ENCODE measurements at places on chromosomes 4 and X.

- DNase-seq, result no peak
Observed at GRCh38 chr4:84866295-84866694, 100.2 kb downstream of the WDFY3 start.

GRCh38 chr4:31111790-31112189, 391.6 kb downstream of the PCDH7 start:
- no peak for DNase-seq

DNA sequence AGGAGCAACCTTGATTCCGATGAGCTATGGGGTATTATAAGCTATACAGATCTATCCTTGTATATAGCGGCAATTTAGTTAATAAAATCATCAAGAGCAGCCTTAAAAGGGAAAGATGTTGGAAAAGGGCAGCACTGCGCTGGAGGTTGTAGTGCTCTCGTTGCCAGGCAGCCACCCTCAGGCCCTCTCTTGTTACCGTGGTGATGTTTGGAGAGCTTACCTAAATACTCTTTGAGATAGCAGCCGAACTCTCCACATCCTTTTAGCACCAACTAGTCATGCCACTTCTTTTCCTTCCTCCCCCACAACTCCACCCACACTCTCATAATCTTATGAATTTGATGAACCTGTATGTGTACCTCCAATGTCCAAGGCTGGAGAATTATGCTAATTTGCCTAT, 3.8 kb upstream of the RADX start:
- no peak for DNase-seq

DNA sequence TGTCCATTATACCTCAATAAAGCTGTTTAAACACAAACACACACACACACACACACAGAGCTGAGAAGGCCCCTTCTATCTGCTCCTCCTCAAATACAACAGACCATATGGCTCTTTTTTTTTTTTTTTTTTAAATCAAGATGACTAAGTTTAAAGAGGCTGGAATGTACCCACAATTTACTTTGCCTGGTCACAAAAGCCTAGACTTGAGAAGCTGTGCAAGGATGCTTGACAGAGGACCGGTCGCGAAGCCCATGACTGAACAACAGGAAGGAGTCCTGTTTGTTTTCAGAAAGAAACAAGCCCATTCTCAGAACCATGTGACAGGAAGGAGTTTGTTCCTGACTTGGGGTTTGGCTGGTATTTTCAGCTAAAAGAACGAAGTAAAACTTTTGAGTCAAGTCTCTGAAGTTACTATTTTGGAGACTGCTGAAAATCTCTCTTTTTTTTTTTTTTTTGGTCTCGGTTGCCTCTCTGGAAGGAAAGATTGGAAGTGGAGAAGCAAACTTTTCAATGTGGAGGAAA, 650.9 kb upstream of the TENM3 start:
- no peak for DNase-seq

DNA sequence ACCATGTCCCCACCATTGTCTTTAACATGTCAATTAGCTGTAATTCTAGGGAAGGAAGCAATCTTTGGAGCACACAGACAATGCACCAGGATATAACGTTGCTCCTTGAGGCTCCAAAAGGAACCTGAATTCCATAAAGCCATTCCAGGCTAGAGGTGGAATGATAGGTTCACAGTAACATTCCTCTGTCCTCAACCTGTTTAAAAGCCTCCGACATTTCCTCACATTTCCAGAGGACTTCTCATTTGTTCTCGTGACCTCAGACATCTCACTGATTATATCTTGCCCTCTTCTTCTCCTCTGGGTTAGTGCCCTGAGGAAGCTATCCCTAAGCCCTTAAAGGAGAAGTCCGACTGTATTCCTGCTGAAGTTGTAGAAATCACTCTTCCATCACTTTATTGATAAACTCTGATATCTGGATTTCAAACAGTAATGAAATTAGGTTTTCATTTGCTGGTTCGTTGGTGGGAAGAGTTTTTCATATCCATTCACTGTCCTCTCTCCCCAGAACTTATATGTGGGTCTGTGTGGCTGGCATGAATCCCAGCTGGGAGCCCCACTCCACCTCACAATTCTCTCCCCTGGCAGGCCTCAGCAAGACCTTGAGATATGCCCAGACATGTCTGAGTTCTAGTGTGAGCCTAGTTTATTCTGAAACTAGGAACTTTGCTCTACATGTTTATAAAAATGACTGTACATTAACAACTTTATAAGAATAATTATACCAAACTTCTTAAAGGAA, 44.2 kb upstream of the PRSS12 start:
- no peak for DNase-seq

- no peak for DNase-seq
Observed at GRCh38 chr4:82947498-82947897, 47.0 kb downstream of the THAP9 start.

- no peak for DNase-seq
Observed at GRCh38 chr4:7361280-7361895, 73.3 kb downstream of the PSAPL1 start.

DNA sequence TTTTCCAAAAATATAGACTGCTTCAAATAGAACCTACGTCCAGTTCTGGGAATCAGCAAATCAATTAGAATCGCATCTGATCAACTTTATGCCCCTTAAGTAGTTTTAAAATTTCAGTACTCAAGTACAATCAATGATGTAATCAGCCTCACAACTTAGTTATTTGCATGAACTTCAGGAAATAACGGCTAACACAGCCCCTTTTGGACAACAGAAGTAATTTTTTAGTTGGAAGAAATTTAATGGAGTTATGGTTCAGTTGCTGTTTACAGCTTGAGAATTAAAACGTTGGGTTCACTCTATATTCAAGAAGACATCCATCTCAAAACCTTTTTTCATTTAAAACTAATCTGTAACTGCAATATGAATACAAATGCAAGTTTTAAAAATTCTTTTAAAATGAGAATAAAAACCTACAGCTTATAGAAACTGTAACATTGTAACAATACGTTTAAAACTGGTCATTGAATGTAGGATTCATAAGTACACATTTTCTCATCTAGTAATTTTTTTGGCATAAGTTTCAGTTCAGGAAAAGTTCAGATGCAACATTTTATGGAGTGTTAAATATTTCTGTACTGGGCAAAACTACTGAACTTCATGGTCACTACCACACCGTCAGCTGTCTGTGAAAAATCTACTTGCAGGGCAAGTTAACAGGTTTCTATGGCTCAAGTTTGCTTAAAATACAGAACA, 956 bp downstream of the TAPT1 start:
- DNase-seq, result peak; percentile 66

DNA sequence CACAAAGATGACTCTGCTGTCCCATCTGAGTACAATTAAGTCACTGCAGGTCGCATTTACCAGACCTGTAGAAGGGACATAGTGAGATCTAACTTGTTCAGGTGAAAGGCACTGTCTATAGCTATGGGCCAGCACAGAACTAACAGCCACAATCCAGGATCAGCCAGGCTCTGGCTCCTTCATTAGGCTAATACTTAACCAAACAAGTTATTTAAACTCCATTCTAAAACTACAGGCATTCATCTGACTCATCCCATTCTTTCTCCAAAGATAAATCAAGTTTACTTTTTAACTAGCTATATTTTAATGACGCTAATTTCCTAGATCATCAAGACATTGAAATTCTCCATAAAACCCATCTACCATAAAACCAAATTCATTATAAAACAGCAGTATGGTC, 62.5 kb downstream of the STX18 start:
- DNase-seq, result no peak

GRCh38 chrX:115713460-115713859, 152.5 kb downstream of the PLS3 start:
- no peak for DNase-seq

- no peak for DNase-seq
Observed at GRCh38 chr4:117893207-117893606, 141.1 kb upstream of the NDST3 start.

DNA sequence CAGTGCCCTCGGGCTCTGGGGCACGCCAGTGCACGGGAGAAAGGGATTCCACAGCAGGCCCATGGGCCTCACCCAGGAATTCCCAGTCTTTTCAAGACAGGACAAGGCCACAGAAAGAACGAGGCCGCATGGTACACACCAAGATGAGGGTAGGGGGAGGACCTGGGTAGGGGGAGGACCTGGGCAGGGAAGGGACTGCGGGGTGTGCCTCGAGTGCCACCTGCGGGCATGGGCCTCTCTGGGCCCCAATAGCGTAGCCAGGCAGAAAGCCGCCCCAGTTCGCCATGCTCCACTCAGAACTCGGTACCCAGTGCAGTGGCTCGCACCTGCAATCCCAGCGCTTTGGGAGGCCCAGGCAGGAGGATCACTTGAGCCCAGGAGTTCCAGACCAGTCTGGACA, 14.0 kb upstream of the DUSP9 start:
- DNase-seq, result no peak
